ENCODE measurements at places on chromosomes 4 and X. TPM values are rescaled to one million over a fixed set of nuclear protein-coding genes. Genes with fewer than 3 reads are reported as not detected.

GRCh38 chrX:76026292-76026691 is 146.6 kb upstream of the PBDC1 start:
- no peak for DNase-seq

GRCh38 chr4:85496933-85497332 is 22.0 kb downstream of the ARHGAP24 start:
- DNase-seq, result no peak

GRCh38 chr4:909821-910220 is 22.3 kb downstream of the GAK start:
- no peak for DNase-seq

DNA sequence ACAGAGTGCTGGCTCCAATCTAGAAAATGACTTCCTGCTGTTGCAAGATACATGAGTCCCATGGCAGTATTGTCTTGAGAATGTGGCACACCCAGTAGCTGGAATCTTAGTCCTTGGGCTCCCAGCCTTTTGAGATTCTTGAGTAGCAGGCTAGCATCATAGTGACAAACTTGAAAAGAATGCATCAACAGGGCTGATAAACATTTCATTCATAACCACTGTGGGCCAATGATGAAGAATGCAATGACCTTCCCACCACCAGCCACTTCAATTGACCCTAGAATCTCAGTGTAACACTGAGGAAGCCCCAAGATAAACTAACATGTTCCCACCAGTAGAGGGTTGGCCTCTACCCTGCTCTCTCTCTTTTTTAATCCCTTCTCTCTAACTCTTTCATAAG is 329.3 kb downstream of the GBA3 start:
- no peak for DNase-seq

- no peak for DNase-seq
Observed at GRCh38 chr4:127118681-127119080, 514.1 kb upstream of the INTU start.

- DNase-seq, result no peak
Observed at GRCh38 chrX:106243376-106243775, 75.3 kb downstream of the PWWP3B start.

DNA sequence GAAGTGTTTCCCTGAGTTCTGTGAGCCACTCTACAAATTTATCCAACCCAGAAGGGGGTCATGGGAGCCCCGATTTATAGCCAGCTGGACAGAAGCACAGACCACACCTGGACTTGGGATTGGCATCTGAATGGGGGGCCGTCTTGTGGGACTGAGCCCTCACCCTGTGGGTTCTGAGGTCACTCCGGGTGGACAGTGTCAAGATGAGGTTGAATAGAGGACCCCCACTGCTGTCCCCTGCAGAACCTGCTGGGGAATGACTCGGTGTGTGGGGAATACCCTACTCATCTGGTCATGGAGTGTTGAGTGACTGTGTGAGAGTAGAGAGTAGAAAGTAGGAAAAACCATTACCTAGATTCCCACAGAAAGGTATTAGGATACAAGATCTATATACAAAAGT is 67.5 kb downstream of the ZFYVE28 start:
- DNase-seq, result no peak

GRCh38 chr4:41728573-41728913 is 20.0 kb downstream of the PHOX2B start:
- no peak for DNase-seq

- no peak for DNase-seq
Observed at GRCh38 chr4:119304431-119304830, 17.5 kb downstream of the FABP2 start.

- no peak for DNase-seq
Observed at GRCh38 chrX:118353081-118353850, 7.4 kb downstream of the WDR44 start.

DNA sequence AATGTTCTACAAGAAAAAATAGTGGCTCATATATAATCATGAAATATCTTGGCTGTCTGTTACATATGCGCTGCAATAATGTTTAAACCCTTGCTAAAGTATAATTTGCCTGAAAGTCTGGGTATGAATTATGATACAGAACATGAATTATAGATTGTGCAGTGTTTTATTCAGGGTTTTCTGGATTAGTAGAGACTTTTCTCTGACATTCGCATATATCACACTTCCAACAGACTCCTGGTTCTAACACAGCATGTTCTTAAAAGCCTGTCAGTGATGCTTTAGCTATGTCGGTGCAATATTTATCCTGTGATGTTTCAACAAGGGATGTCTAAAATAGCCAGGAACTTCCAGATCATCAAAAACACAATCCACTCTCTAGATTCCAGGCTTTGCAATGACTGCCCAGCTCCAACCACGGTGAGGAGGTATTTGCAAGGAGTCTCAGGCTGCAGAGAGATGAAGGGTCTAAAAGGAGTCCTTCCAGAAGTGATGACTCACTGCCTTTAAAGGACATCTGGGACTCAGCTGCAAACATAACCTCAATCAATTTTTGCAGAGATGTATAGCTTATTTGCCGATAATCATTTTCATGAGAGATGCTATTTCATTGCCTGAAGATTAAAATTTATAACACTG is 69.4 kb downstream of the RWDD4 start:
- DNase-seq, result no peak

DNA sequence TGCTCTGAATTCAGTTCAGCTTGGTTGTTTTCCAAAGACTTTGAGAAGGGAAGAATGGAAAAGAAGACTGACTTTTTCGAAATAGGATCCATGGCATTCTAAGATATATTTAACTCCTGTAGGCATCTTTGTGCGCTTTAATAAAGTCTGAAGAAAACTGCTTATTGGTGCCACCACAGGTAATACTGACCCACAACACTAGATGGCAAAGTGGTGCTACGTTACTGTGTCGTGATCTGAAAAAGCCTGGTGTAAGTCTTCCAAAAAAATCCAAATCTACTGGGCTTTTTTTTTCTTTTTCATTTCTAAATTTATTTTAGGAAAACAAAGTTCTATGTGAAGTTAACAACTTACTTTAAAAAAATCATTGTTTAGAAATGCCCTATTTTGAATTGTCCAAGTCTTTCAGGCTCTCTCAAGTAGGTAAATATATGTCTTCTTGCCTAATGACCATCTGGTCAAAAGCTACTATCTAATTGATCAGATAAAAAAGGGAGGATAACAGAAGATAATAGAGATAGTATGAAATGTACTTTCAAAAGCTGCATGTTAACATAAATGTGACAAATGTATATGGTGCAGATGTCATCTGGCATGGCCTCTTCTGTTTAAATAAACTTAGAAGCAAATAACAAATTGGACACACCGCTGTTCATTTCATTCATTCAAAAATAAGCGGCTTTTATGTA is 47.0 kb upstream of the MID1IP1 start:
- DNase-seq, result peak; percentile 46

DNA sequence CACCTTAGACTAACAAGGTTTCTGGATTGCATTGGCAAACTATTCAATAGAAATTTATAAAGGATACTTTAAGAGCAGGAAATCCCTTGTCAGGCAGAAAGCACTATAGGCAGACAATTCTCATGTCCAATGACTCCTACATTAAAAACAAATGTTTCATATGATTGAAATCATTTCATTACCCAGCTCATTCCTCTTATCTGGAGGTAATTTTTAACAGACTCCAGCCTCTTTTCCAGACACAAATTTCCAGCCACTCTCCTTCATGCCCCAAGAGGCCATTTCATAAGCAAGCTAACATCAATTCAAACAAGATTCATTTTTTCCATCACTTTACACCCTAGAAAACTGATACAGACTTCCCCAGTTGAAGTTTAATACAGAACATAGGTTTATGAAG is 495.1 kb upstream of the FRG1 start:
- no peak for DNase-seq

DNA sequence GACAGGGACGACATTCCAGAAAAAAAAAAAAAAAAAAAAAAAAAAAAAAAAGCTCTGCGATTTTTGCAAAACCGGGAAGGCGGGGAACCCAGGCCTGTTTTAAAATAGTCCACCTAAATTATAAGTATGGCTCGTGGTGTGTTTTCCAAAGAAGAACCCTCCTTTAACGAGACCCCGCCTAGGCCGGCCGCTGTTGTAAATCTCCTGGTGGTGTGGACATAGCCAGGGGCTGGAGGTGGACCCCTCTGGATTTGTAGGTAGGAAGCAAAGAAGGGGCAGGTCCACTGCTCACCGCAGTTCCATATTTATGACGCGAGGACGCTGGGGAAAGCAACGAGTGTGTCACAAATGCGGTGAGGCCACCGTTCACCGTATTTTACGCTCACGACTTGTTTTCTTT is 94.0 kb upstream of the SHOX start:
- no peak for DNase-seq

DNA sequence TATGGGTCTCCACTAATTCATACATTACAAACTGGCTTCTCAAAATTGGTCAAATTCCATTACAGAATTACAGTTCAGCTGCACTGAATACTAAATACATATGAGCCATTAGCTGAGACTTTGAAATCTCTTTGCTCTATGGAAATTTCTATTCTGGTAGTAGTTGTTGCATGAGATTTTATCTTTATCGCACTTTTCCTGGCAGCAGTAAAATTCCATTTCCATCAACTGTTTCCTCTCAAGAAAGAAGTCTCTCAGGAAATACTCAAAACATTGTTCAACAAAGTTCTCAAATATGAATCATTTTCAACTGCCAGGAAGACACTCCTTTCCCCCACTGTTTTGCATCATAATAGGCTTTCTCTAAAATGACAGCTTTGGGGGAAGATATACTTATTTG is 51.3 kb downstream of the ATP11C start:
- DNase-seq, result no peak

DNA sequence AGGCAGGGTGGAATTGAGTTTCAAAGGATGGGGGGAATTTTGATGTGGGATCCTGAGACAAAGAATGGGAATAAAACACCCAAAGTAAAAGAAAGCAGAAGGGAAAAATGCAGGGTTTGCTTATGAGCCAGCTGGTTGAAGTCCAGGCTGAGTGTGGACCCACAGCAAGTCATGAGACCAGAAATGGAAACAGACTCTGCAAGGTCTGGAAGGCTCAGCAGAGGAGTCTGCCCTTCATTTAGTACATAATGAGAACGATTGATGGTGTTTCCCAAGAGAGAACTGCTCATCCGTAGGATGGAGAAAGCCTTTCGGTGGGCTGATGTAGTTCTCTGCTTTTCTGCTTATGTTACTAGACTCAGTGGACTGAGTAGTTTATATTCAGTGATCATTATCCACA is 259.1 kb downstream of the C4orf33 start:
- no peak for DNase-seq

GRCh38 chr4:112234952-112235609 is 3.5 kb downstream of the AP1AR start:
- peak; percentile 71 for DNase-seq

DNA sequence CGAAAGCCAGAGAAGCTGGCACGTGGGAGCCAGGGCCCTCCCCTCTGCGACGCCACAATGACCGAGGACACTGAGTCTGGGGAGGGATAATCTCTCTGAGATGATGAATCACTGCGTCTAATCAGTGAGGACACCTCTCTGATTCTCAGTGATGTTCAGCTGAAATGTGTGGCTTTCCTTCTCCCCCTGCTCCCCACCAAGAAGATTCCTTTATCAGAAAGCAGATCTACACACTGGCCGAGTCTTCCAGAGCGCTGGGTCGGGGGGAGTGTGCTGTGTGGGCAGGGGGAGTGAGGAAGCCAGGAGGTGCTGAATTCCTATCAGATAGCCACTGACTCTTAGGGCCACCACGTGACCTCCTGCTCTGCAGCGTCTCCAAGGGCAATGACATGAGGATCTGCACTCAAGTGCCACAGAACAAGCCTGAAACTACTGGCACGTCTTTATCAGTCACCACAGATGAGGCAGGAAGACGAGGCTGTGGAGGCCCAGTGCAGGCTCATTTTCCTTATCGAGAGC is 89.2 kb downstream of the GATB start:
- DNase-seq, result no peak

- no peak for DNase-seq
Observed at GRCh38 chr4:124017185-124017785, 620.7 kb downstream of the SPRY1 start.

GRCh38 chrX:30804462-30804861 is 84.6 kb downstream of the TAB3 start:
- no peak for DNase-seq

DNA sequence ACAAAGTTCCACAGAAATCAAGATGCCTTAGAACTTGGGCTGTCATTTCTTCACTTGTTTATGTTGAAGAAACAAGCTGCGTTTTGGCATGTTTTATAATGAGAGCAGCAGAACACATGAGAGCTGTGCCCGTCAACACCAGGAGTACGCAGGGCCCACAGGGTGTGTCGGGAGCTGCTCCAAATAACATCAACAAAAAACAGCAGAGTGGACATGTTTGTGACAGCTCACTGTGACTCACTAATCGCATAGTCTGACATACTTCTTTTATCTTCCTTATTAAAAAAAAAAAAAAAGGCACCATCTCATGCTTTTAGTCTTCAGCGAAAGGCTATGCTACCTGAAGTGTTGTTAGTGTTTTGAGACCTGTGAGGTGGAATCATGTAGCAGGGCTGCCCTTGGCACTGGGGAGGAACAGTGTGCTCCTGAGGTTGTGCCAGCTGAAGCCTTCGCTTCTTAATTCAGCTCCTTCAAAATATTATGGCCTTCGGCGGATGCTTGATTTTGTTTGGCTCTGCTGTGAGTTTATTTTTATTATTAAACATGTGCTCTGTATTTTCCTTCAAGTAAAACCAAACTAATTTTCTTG is 32.8 kb downstream of the FHDC1 start:
- no peak for DNase-seq

- DNase-seq, result no peak
Observed at GRCh38 chrX:109301177-109301576, 180.7 kb downstream of the GUCY2F start.

GRCh38 chr4:115852767-115853091 is 739.3 kb upstream of the NDST4 start:
- DNase-seq, result no peak

- no peak for DNase-seq
Observed at GRCh38 chr4:159748834-159749444, 646.1 kb downstream of the RAPGEF2 start.

DNA sequence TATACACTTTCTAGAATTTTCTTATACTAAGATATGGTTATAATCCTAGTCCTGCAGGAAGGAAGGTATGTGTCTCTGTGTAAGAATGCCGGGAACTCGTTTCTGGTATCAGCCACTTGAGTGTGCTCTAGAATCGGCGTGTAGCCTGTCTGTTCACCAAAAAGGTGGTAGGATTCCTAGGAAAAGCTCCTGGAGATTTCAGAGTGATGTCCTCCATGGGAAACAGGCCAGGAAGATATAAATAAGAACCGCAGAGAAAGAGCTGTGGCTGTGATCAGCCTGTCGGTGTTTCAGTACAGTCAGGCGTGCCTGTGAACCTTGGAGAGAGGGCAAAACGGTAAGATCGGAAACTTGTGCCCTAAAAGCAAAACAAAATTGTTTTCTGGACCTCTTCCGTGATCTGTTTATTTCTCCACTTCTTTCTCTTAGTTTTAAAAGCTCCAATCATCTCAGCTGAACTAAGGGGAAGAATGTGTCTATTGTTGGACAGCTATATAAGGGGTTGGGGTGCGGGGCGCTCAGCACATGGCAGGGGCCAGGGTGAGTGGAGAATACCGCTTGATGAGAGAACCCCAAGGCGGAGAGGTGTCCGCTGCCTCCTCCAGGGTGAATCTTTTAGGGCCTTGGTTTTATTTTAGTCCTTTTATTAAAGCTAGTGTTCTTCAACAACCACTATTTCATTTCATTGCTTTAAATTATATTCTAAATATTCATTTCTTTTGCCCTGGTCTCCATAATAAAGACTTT is 303.8 kb upstream of the TENM3 start:
- no peak for DNase-seq

GRCh38 chr4:48234575-48234974 is 35.1 kb downstream of the TEC start:
- DNase-seq, result no peak

Gene DNAAF6
- 0.08 TPM for polyA plus RNA-seq

Gene P2RY4
- 0.48 TPM for polyA plus RNA-seq

Gene MEPE
- not detected for polyA plus RNA-seq

Gene CT45A1
- not detected for polyA plus RNA-seq

Gene LETM1
- polyA plus RNA-seq, result 28.8 TPM

Gene SPANXC
- not detected for polyA plus RNA-seq

Gene SPANXN3
- not detected for polyA plus RNA-seq
